ENCODE measurements at places on chromosomes 6 and 20.

GRCh38 chr6:47134476-47135189 lies 92.5 kb upstream of the ADGRF1 start:
- DNase-seq = peak; percentile 39

DNA sequence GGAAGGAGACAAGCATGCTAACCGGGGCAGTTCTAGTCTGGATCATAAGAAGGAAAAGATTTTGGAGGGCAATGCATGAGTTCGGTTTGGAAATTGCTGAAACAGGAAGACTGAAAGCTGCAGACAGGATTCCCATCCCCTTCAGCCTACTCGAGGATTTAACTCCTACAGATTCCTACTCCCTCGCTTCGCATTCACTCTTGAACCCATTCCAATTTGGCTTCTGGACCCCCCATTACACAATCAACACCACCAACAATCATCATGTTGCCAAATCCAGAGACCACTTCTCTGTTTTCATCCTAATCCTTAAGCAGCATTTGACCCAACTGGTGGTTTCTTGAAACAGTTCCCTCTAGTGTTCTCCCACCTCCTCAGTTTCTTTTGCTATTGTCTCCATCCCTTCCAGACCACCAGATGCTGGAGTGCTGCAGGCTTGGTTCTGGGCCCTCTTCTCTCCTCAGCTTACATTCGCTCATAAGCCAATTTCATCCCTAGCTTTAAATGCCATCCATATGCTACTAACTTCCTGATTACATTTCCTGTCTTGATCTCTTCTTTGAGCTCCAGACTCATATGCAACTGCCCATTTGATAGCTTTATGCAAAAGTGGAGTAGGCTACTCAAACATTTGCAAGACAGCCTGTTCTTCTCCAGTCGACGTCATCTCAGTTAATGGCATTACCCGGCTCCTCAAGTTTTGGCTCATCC lies 66.5 kb downstream of the DTNBP1 start:
- DNase-seq = no peak

- no peak for DNase-seq
These were observed 210.4 kb downstream of the KCNQ5 start for GRCh38 chr6:72832271-72832670.

DNA sequence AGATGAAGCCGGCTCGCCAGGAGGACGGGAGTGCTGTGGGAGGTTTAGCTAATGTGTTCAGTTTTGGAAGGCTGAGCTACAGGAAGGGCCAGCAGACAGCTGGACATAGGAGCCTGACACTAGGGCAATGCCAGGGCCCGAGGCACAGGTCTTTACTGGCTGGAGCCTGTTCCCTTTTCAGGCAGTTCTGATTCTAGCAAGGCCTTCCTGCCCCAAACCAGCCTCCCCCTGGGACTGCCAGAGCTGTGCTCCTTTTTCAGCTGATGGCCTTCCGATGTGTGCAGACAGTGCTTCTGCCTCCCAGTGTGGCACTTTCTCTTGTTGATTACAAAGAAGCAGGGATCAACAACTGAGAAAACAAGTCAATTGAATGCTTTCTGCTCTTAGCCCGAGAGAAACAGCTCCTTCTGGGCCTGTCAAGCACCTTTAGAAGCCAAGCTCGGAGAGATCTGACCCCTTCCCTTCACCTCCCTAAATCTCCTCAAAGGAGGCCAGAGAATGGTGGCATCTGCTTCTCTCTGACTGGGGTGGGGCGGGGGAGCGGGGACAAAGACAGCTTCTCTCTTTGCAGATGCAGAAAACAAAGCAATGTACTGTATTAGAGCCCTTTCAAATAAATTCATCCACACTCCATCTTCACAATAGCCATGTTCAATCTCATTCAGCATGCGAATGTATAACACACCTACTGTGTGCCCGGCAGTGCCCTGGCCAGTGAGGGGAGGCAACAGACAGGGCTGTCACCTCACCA lies 63.2 kb downstream of the RAB44 start:
- DNase-seq = no peak

GRCh38 chr6:108579328-108579721 lies 18.6 kb downstream of the FOXO3 start:
- no peak for DNase-seq

DNA sequence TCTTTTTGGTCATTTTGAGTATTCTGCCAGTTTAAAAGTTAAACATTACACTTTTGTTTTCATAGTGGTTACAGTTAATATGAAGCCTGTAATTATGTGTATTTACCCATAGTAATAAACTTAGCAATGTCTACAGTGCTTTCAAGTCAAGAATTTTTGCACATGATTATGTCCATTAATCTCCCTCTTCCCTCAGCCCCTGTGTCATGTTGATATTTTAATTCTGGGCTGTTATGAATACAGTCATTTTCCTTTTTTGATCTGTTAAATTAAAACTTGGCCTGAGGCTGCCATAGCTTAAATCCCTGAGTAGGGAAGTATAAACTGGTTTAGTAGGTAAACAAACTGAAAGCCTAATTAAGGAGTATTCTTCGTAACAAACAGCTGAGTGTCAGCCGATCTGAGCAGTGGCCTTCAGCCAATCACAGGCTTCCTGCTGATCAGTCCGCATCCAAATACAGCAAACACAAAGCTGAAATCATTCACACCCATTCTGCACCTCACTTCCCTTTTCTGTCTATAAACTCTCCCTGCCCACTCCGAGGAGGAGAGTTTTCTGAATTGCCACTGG lies 9.5 kb upstream of the SFT2D1 start:
- no peak for DNase-seq

DNA sequence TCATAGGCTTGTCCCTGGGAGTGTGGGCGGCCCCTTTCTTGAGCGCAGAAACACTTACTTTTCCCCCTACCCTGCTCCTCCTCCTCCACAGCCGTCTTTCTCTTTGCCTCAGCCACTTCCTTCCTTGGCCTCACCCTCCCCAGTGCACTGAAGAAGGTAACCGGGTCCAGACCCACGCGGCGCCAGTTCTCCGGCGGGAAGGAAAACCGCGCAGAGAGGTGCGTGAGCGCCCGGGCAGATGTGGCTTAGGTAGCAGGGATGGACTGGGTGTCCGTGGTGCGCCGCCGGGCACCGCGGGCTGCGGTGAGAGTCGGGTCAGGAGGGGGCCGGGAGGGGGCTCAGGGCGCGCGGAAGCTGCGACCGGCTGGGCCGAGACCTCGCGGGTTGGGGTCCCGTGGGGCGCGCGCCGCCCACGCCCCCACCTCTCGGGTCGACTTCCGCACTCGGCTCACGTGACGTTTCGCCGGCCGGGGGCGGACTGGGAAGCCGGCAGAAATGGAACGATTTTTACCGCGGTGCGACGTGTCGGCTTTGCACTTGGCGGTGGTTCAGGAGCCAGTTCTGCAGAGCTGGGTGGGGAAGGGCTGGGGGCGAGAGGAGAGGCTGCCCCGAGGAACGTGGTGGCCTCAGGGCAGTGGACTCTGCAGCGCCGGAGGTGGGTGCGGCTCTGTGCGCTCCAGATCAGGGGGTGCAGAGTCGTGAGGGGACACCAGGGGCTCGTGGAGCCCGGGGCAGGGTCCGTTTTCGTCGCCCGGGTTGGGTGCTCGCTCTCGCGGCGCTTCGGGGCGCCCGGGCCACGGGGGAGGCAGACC lies at the start of gene ABRACL:
ABRACL (plus strand) TSS at position 88 of the 812 bp plus-strand sequence. CDS start 5,416 bp downstream, outside the sequence.
- DNase-seq = peak; percentile 64

GRCh38 chr20:45782890-45783289 lies 8.8 kb downstream of the WFDC3 start:
- no peak for DNase-seq
